ENCODE measurements at places on chromosomes 13 and 19.

GRCh38 chr19:531009-531752 lies 379 bp upstream of the CDC34 start:
- DNase-seq, result peak; percentile 95

GRCh38 chr13:50393628-50394027 lies 378.4 kb downstream of the KCNRG start:
- DNase-seq, result no peak

GRCh38 chr19:1316466-1316865 lies 30.8 kb downstream of the EFNA2 start:
- DNase-seq, result no peak

DNA sequence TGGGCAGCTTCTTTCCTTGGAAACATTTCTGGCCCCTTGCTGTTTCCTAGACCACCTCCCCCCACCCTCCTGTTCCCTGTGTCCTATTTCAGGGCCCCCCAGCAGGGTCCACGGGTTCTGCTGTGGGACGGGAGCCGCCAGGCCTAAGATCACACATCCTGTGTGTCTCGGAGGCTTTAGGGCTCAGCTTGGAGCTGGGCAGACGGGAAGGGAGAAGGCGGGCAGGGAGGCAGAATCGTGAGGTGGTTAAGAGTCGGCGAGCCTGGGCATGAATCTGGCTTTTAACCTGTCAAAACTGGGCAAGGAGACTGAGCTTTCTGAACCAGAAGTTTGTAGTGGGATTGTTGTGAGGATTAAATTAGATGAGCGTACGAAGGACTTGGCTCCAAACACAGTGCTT lies 4.8 kb downstream of the KCNC3 start:
- no peak for DNase-seq

DNA sequence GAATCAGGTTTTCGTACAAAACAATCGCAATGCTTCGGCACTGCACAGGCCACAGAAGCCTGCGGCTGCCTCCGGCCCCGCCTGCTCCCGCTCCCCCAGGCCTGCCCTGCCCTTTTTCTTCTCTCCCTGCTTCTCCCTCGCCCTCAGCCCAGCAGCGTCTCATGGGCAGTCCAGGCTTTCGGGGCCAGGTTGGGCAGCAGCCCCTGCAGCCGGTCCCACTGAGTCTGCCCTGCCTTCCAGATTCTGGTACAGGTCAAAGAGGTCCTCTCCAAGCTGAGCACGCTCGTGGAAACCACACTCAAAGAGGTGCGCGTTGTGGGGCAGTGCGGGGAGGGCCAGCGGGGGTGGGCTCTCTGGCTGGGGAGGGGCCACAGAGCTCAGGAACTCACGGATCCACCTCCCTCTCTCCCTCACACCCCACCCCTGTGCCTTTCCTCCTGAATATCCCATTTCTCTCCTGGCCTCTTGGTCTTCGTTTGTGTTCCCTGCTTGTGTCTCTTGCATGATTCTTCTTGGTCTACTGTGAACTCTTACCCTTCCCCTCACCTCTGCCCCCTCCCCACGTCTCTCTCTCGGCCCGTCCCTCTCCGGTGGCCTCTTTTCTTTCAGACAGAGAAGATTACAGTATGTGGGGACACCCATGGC lies 30.1 kb downstream of the CCDC8 start:
- no peak for DNase-seq

GRCh38 chr19:41226053-41226873 lies 7.2 kb downstream of the AXL start:
- peak; percentile 71 for DNase-seq

DNA sequence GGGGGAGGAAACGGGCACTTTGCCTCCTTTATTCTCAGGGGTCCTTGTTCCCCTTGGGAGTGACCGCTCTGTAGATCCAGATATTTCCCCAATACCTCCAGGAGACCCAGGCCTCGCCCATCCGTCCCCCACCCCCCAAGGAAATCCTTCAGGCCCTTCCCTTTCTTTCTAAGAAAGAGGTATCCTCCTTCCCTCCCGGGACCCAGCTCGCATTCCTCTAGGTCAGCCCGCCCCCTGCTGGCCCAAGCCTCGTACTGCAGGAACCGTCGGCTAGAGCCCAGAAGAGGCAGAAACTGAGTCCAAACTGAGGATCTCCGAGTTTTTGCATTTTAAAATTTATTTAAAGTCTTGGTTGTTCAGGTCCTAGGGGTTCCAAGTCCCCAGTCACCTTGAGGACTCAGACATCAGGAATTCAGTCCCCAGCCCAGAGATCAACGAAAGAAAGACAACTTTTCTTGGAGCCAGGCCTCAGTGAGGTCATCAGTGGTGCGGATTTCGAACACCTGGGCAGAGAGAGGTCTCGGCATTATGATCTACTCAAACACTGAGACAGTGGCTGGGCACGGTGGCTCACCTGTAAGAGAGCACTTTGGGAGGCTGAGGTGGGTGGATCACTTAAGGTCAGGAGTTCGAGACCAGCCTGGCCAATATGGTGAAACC lies 7.5 kb upstream of the LRFN1 start:
- peak; percentile 86 for DNase-seq
